NCI-H2171 (cell line): ENCODE measurements at places on chromosomes 12 and 14.

DNA sequence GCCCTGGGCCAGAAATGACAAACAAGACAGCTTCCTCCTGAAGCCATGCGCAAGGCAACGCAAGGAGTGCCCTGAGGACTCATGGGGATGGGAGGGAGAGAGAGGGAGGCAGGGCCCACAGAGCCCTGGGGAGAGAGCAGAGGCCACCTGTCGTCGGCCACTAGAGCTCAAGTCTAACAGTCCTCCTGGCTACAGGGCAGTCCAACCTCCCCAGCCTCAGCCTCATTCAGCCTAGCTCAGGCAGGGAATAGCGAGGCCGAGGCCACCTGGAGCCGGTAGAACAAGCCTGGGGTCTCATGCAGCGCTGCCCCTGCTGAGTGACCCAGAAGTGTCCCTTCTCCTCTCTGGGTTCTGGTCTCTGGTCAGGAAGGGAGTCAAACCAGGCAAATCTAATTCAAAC, 69.5 kb downstream of the BCL11B start:
- no peak for DNase-seq

DNA sequence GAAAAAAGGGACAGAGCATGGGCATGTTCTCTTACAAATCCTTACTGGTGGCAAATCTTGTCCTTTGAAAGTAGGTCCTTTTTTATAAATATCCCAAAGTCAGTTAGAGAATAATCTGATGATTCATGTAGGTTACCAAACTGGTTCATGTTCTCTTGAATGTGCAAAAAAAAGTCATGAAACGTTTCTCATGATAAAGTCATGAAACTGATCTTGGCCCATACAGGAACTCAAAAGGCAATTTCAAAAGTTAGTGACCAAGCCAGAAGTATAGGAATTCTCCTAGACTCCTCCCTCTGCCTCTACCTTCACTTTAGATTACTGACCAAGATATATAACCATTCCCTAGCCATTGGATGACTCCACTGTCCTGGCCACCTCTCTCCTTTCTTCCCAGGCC, 27.3 kb upstream of the SPTSSA start:
- DNase-seq = no peak

GRCh38 chr12:5268424-5269210, 163.3 kb upstream of the NTF3 start:
- no peak for DNase-seq

DNA sequence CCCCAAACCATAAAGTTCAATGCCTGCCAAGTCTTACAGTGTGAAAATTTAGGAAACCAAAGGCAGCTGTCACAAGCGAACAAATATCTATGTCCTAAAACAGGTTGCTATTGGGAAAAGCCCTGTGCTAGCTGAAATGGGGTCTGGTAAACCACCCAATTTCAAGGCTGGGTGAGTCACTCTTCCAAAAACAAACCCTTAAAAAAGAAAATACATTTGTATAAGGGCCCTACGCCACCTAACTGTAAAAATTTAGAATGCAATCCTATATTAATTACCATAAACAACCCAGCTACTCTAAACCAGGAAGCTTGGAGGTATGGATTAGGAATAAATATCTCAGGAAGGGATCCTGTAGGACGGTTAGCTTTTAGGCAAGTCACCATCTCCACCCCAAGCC, 32.1 kb downstream of the PRMT8 start:
- DNase-seq = no peak

- no peak for DNase-seq
Observed at GRCh38 chr12:49567302-49567610, 686 bp downstream of the MCRS1 start.

DNA sequence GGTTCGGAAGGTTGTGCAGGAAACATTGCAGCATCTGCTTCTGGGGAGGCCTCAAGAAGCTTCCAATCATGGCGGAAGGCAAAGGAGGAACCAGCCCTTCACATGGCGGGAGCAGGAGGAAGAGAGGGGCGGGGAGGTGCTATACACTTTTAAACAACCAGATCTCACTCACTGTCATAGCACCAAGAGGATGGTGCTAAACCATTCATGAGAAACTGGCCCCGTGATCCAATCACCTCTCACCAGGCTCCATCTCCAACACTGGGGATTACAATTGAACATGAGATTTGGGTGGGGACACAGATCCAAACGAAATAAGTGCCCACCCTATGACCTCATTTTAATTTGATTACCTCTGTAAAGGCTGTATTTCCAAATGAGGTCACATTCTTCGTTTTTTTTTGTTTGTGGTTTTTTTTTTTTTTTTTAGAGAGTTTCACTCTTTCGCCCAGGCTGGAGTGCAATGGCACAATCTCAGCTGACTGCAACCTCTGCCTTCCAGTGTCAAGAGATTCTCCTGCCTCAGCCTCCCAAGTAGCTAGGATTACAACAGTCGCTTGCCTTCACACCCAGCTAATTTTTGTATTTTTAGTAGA, 11.4 kb upstream of the ORAI1 start:
- DNase-seq = no peak

DNA sequence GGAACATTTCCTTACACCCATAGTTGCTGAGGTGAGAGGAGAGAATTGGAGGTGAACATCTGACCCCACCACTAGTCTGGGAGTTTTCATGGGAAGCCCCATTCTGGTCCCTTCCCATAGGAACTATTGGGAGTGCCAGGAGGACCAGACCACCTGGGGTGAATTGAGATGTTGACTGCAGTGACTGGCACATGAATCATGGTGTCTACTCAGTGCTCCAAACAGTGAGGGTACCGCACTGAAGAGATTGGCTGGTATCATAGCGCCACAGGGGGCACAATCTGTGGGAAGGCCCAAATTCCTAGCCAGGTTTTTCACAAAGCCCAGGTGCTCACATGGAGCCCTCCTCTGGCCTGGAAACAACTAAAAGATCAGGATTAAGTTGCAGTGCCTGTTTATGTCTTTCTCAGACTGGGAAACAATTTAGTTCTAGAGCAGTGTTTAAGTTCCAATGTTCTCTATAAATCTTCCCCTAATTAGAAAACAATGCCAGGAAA, 3.7 kb upstream of the RNASE9 start:
- DNase-seq = no peak
